ENCODE measurements at places on chromosomes 7 and 10.
A peak's percentile ranks its signal among the peaks of the same experiment; 100 is the strongest.

- no peak for DNase-seq
Measured at GRCh38 chr10:127216786-127217185, 20.4 kb upstream of the INSYN2A start.

DNA sequence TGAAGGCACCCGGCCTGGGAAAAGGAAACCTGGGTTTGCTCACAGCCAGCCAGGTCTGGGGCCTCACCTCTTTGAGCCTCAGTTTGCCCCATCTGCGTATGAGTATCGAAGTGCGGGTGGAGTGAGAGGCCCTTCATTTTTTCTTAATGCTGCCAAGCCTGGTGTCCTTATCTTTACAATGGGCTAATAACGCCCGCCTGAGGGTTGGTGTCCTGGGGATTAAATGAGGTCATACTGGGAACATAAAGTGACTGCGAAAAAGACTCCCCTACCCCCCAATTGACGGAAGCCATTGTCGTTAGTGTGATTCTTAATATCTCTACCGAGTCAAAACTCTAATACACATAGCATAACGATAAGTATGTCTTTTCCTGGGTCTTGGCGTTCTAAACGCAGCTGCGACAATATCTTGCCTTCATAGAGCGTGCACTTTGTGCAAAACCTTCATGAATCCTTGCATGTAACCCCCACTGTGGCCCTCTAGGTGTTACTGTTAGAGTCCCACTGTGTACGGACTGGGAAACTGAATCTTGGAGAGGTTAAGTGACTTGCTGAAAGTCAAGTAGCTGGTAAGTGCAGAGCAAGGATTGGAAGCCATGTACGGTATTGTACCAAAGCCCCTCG is 11.4 kb upstream of the GRB10 start:
- no peak for DNase-seq

- DNase-seq: no peak
Measured at GRCh38 chr7:83301416-83301815, 138.7 kb upstream of the PCLO start.

DNA sequence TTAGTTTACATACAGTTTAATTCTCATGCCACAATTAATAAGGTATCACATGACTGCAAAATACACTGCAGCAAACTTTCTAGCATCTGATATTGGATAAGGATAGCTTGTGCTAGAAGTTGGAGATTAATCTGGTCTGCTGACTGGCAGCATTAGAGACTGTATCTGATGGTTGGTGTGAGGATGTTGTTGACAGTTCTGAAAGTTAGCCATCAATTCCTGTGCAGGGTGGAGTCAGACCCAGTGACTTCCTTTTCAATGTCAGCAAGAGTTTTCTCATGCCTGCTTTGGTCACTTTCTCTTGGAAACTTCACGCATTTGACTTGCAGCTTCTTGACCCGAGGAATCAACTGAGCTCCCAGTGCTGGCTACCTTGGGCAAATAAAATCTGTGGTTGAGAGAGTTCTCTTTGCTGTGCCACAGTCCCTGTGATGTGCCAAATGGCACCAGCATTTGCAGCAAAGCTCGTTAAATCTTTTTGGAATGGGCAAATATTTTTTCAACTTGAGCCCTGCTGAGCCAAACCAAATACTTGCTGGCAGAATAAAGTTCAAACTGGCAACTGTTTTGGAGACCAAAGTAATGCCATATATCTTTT is 233.0 kb downstream of the TRIL start:
- no peak for DNase-seq

GRCh38 chr7:30423788-30424505 is 54.6 kb downstream of the NOD1 start:
- no peak for DNase-seq

GRCh38 chr10:32366588-32366987 is 19.6 kb upstream of the EPC1 start:
- no peak for DNase-seq

GRCh38 chr10:13483073-13483472 is 45.7 kb downstream of the BEND7 start:
- no peak for DNase-seq

DNA sequence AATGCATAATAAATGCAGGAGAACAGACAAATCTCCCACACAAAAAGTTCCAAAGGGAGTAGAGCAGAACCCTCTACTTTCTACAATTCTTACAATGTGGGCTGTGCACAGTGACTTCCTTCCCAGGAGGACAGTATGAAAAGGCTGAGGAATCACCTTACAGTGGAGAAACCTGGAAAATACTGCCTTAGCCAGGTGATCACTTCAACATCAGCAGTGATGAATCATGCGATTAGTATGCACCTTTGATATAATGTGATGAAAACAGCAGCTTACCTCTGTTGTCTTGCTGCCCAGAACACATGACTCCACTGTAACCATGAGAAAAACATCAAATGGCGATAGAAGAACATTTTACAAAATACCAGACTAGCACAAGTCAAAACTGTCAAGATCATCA is 329.7 kb upstream of the POM121L12 start:
- no peak for DNase-seq

GRCh38 chr7:143126146-143126545 is 5.7 kb upstream of the PIP start:
- no peak for DNase-seq

- DNase-seq: no peak
Measured at GRCh38 chr10:117237401-117237991, 3.4 kb upstream of the SLC18A2 start.

- DNase-seq: no peak
Measured at GRCh38 chr10:99844433-99844955, 62.1 kb downstream of the ABCC2 start.

GRCh38 chr7:102064361-102065025 is 222.2 kb upstream of the SH2B2 start:
- DNase-seq: no peak

DNA sequence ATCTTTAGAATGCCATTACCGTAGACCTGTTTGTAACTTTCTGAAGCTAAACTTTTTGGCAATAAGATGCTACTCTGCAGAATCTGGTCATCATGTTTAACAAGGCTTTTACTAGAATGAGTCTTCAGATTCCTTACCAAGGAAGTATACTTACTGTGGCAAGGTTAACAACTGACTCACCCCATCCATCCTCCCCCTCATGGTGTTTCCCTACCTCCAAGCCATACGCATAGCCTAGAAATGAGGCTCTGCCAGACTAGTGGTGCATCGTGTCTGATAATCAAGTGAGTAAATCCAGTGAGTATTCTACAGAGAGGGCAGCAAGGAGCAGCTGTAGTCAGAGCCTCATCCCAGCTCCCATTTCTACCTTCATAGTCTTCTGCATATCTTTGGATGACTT is 223.6 kb downstream of the IPMK start:
- DNase-seq: no peak

DNA sequence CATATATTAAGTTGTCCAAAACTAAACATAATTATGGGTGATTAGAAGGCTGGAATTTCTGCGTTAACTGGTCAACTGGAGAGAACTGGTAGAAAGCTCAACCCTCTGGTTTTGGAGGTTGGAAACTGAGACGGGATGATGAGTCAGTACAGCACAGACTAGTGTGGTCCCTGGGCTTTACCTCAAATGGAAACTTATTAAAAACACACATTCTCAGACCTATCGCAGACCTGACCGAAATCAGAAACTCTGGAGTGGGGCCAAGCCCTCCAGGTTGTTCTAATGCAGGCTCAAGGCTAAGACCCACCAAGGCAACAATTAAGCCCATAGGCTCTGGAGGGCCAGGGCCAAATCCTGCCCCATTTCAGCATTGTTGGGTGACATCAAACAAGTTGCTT is 136.9 kb downstream of the KCNMA1 start:
- DNase-seq: no peak

- peak; percentile 88 for DNase-seq
Measured at GRCh38 chr10:101217450-101218281, 11.6 kb downstream of the LBX1 start.

- no peak for DNase-seq
Measured at GRCh38 chr10:116253716-116254115, 19.3 kb downstream of the GFRA1 start.

DNA sequence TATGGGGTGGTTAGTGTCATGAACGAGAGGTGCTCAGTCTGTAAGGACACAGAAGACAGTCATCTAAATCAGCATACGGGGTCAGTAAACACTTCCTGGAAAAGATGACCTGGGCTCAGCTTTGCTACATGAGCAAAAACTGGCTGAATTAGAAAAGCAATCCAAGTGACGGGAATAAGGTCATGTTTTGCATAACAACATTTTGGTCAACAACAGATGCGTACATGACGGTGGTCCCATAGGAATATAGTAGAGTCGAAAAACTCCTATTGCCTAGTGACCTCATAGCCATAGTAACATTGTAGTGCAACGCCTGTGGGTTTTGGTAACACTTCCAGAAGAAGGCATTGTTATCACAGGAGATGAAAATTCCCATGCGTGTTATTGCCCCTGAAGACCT is 92.9 kb downstream of the CTNNA3 start:
- DNase-seq: no peak

DNA sequence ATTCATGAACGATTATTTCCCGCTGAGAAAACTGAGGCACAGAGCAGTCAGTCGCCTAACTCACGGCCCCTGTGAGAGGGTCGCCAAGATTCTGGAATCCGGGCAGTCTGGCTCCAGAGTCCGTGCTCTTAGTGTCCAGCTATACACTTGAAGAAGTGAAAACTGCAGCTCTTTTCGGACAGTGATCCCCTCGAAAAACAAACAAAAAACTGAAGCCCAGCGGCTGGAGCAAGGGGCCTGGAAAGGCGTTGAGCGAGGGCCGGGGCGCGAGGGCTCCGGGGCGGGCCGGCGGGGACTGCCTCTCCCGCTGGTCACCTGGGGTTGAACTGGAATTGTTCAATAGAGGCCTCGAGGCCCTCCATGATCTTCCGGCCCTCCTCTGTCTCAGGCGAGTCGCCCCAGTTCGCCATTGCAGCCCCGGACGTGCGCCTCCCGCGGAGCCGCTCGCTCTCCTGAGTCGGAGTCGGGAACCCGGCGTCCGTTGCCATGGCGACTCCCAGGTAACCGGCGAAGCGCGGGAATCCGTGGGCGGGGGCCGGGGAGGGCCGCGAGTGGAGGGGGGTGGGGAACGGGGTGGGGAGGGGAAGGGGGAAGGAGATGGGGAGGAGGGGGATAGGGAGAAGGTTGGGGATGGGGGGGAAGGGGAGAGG is 881 bp downstream of the C10orf67 start:
- peak; percentile 77 for DNase-seq

DNA sequence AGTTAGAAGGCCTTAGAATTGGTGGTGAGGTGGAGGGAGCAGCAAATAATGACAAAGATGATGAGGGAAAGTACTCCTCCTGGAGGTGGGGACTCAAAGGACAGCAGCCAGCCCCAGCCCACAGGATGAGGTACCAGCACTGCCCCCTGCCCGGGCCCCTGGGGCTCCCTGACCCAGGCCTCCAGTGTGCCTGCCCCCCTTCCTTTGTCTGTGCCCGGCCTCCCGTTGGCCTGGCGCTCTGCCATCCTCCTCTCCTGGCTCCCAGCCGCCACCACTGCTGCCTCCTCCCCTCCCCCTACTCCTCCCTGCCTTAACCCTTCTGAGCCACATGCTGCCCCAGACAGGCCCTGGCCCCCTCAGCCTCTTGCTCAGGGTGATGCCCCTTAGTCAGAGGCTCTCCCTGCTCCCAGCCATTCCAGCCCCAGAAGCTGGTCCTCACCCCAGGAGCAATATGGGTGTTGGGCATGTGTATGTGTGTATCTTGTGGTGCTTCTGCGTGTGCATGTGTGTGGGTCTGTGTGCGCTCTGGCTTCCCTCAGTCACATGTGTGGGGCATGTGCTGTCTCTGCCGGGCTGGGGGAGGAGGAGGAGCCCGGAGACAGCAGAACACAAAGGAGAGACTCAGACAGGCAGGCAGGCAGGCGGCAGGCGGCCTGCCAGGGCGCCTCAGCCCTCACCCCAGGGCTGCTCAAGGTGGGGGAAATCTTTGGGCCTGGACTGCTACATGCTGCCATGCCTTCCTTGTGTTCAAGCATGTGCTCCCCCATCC is 2.6 kb downstream of the LDB1 start:
- peak; percentile 77 for DNase-seq

DNA sequence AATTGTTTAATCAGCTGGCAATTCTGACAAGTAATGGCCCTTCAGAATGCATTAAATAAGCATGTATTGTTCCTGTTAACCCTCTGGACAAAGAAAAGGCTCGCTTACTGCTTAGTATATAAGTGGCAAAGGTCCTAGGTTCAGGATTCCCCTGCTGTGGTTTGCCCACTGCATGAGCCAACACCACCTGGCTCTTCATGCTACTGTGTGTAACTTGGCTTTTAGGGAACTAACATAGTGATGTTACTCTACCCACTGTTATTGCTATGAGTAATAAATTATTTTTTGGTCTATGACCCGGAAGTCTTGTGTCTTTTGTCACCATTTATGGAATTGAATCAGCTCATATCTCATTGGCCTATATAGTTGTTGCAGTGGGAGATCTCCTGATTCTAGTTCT is 791.7 kb upstream of the PHF14 start:
- DNase-seq: no peak

- DNase-seq: no peak
Measured at GRCh38 chr7:143460271-143460979, 17.2 kb downstream of the TAS2R60 start.

DNA sequence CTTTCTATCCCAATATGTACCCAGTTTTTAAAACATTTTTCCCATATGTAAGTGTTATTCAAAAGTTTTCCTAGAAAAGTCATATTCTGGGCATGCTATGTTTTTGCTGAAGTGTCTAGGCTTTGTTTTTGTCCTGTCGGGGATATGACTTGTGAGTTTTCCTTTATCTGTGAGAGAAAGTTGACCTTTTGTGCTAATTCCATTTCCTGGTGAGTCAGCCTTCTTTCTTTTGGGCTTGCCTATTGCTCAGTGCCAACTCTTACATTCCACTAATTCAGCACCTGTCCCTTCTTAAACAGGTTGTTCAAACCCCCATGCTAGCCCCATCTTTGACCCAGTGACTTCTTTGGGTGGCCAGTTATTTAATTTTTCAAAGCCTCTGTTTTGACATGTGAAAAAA is 146.2 kb downstream of the AHR start:
- DNase-seq: no peak

- no peak for DNase-seq
Measured at GRCh38 chr7:5212633-5213285, 22.7 kb downstream of the WIPI2 start.
